ENCODE measurements at places on chromosomes 7 and 10.

DNA sequence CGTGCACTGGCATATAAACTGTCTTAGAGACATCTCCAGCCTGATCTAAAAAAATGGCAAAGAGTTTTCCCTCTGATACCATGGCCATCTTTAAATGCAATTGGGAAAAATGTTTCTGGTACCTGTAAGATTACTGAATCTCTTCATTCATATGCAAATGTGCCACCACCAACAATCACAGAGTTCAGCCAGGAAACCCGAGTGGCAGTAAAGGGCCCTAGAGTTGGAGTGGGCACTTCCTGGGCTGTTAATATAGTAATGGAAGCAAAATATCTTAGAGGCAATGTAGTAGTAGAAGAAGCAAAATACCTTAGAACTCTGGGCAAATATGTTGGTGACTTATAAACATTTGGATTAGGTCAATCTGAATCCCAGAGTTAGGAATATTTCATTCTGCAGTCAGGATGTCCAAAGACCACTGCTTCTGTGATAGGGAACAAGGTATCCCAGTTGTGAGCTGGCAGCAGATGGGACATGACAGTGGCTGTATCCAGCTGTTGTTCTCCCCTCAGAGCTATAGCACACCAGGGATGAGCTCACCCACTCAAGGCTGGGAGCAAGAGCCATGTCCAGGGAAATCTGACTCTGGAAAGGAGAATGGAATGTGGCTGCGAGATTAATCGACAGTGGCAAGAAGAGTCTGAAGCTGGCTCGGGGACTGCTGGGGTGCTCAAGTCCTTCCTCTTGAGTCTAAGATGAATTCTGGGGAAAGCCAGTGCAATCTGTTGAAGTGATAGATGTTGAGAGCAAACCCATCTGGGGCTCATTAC lies 332.1 kb downstream of the PHTF2 start:
- no peaks in the 10 kb centered on the region for H3K4me1 ChIP-seq
- no peak for DNase-seq
- H3K27ac ChIP-seq = no peak overlapping the region
- no peaks in the 10 kb centered on the region for H3K27me3 ChIP-seq
- no peak overlapping the region for H3K4me3 ChIP-seq

GRCh38 chr7:102407910-102408309 lies 11.7 kb downstream of the PRKRIP1 start:
- no peaks in the 10 kb centered on the region for H3K4me1 ChIP-seq
- H3K27ac ChIP-seq = no peak overlapping the region
- no peak for DNase-seq
- H3K27me3 ChIP-seq = no peaks in the 10 kb centered on the region

GRCh38 chr7:100799037-100799896 lies 28.1 kb downstream of the EPHB4 start:
- no peak for DNase-seq
- no peaks in the 10 kb centered on the region for H3K27me3 ChIP-seq
- H3K27ac ChIP-seq = no peak overlapping the region

GRCh38 chr10:3548702-3549101 lies 236.3 kb downstream of the KLF6 start:
- H3K4me3 ChIP-seq = no peak overlapping the region
- no peaks in the 10 kb centered on the region for H3K4me1 ChIP-seq
- no peaks in the 10 kb centered on the region for H3K27me3 ChIP-seq
- H3K27ac ChIP-seq = peak overlapping the region; percentile 0

GRCh38 chr10:133527771-133528271 lies 658 bp downstream of the CYP2E1 start:
- H3K27me3 ChIP-seq = peaks cover 21% of the 10 kb centered on the region
- H3K4me3 ChIP-seq = peak overlapping the region; percentile 31
- DNase-seq = no peak
- H3K36me3 ChIP-seq = peaks cover 1% of the 10 kb centered on the region
- H3K27ac ChIP-seq = no peak overlapping the region
- peaks cover 25% of the 10 kb centered on the region for H3K4me1 ChIP-seq

DNA sequence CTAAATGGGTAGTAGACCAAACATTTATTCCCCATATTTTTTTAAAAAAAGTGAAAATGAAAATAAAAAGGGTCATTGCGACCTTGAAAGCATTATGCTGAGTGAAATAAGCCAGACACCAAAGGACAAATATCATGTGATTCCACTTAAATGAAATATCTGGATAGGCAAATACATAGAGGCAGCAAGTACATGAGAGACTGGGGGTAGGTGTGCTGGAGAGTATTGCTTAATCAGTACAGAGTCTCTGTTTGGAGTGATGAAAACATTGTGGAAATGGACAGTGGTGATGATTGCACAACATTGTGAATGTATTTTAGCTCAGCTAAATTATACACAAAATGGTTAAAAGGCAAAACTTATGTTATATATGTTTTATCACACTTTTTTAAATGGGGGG lies 169.4 kb downstream of the AKR1D1 start:
- no peak for DNase-seq
- H3K36me3 ChIP-seq = no peaks in the 10 kb centered on the region
- H3K27me3 ChIP-seq = no peaks in the 10 kb centered on the region

DNA sequence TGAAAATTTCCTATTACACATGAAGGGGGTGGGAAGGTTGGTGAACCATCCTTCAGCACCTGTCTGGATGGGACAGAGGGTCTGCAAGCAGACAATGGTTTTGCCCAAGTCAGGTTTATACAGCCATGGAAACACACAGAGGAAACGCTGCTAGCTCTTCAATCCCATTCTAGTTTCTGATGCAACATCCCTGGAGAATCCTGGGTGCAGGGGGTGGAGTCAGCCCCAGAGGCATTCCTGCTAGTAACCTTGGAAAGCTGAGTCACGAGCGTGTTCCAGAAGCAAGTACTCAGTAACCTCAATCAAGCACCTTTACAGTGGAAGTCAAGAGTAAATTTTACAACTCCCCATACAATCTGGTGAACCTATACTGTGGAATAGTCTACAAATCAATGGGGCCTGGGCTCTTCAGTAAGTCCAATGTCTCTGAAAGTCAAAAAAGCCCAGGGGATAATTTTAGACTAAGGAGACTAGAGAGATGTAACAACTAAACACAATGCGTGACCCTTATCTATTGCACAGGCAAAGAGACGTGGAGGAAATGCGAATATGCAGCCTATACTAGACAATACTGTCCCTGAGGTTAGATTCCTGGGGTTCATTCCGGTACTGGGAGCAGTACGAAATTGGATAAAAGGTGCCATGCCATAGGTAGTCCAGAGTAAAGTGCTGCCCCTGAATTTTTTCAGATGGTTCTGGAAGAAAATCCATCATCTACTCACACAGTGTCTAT lies 95.4 kb downstream of the ZRANB1 start:
- H3K4me1 ChIP-seq = peaks cover 91% of the 10 kb centered on the region
- H3K27me3 ChIP-seq = no peaks in the 10 kb centered on the region
- H3K4me3 ChIP-seq = no peak overlapping the region
- peak overlapping the region; percentile 58 for H3K27ac ChIP-seq

All from tibial artery (tissue), 4 donors.